ENCODE measurements at places on chromosomes 6 and 20.

DNA sequence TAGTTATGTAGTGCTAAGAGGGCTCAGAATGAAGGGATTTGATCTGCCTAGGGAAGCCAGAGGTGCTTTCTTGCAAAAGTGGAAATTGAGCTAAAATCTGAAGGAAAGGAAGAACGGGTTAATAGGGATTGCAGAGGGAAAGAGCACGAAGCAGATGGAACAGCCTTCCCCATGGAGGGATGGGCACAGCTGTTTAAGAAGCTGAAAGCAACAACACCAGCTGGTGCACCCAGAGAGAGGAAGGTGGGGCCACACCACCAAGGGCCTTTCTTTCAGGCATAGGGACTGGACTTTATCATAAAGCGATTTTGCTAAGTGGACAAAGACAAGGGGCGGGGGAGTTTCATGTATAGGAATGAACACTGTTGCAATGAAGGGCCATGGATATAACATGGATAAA is 65.8 kb upstream of the SNRPB2 start:
- no peak for DNase-seq

DNA sequence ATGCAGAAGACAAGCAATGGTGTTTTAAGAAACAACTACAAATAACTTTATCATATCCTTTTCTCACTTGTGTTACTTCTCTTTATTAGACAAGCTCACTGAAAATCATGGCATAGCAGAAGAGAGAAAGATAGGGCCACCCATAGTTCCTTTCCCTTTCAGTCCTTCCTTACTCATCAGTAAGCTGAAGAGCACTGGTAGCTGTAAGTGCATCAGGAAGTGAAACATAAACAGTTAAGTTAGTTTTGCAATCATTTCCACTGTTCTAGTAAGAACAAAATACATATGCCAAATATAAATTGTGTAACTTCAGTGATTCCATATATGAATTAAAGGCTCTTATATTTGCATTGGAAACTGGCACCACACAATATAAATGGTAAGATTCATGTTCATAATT is 220.1 kb downstream of the HACE1 start:
- peak; percentile 93 for DNase-seq

- peak; percentile 3 for DNase-seq
Observed at GRCh38 chr6:117397536-117398227, 28.1 kb downstream of the ROS1 start.

DNA sequence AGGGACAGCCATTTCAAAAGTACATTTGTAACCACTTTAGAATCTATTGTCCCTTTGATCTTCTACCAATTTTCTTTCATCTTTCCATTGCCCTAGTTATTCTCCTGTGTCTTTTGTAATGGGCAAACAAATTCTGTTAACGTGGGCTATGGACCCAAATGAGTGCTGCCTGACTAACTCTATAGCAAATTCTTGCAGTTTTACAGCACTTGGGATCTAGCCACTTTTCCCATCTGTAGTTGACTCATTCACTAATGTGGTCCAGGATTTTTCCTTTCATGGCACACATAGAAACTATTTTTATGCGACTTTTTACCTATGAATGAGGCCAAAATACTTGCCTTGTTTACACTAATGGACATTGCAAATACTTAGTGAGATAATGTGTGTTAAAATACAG is 52.0 kb downstream of the GRIK2 start:
- no peak for DNase-seq

DNA sequence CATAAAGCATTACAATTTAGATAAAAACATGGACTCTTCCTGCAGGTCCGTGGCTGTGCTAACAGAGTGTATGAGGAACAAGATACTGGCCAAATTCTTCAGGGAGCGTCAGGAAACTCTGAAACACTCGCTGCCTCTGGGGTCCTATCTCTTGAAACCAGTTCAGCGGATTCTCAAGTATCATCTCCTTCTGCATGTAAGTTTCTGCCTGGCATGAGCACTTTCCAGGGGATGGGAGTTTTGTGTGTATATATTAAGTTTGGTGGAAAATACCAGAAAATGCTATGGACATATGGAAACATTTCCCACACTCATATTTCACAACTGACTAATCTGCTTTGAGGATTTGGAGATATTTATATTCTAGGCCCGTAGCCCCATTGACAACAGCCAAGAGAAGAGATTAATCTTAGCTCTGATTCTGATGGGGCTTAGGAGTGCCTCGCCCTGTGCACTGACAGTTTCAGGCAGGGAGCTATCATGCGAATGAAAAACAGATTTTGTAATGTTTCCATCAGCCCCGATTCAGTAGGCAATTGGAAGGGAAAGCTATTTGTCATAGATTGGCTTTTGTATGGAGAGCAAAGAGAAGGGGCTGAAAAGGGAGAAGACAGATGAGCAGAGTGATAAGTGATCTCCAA is 64.7 kb upstream of the MTHFD1L start:
- no peak for DNase-seq

DNA sequence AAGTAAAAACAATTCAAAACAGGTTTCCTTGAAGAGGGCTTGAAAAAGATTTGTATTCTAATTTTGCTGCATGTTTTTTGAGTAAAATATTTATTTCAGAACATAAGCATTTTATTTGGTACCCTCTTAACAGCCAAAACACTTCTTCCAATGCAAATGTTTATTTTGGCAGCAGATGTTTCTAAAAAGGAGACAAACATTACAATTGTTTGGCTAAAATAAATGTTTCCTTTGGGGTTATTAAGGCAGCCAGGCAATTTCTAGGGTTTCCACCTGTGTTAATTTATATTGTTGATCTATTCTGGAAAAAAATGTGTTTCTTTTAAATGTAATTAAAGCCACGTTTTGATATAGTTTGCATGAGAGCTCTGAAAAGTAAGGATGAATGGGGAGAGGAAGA is 56.6 kb downstream of the ARID1B start:
- no peak for DNase-seq

DNA sequence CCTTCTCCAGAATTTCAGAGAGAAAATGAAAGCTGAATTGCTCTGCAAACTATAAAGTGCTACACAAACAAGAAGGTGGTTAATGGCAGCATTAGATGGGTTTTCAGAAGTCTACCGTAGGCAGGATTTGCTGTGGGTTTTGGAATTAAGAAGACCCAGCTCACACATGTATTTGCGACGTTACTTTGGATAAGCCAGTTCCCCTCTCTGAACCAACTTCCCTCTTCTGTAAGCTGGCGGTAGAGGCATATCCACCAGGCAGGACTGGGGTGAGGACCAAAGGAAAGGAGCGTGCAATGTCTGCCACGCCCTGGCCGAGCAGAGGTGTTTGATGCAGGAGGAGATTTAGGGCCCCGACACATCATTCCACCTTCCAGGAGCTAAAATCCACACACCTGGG is 6.9 kb downstream of the RSPO4 start:
- no peak for DNase-seq

DNA sequence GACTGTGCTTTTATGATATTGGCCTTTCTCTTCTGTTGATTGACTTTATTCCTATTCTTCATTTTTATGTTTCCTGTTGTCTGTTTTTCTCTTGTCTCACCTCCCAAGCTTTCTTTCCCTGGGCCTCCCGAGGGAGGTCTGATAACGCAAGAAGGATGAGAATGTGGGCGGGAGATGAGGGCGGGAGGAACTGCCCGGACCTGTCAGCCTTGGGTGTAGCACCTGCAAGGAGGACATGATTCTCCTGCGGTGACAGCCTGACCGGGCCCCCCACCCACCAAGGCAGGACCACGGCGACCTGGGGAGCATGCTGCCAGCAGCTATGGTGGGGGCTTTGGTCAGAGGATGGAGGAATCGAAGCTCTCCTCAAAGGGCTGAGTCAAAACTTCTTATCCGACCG is 86.9 kb downstream of the PLEKHG1 start:
- DNase-seq: no peak

- peak; percentile 65 for DNase-seq
Observed at GRCh38 chr20:61253264-61253639, 1.2 kb downstream of the CDH4 start.

DNA sequence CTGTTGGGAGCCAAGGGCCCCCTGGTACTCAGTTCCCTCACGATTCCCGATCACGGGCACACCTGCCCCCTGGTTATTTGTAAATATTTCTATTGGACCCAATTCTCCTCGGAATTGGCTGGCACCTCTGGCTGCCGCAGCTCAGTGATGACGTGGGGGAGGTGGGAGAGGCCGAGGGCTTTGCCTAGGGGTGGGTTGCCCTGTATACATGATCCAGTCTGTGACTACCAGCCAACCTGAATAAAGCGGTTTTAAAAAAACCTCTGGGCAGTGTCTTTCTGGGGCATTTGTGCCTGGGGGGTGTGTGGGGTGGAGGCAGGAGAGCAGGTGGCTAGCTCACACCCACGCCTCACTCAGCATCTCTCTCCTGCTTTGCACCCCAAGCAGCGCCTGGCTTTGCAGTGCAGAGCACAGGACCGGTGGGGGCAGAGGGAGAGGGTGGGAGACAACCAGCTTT is 42.2 kb downstream of the VSTM2L start:
- no peak for DNase-seq

Measured in mesenchymal stem cell (in vitro differentiated cells and primary cell).